Foreskin keratinocyte (primary cell): ENCODE measurements at places on chromosomes 6 and 20. TPM values are rescaled to one million over a fixed set of nuclear protein-coding genes. Genes with fewer than 3 reads are reported as not detected.

The LAMA5 gene
- 72.6 and 87.7 TPM in 2 replicates for total RNA-seq

The TMEM170B gene
- 0.03 and 0.07 TPM in 2 replicates for total RNA-seq

The EPPIN gene
- not detected in 2 replicates for total RNA-seq

The SEMG1 gene
- not detected in 2 replicates for total RNA-seq

The CMTR1 gene
- 37.8 and 43.0 TPM in 2 replicates for total RNA-seq

The RAET1L gene
- total RNA-seq = 1.1 and 2.4 TPM in 2 replicates

The CPNE5 gene
- total RNA-seq = 0.07 TPM in 1 of 2 replicates, not detected in the other

The FLRT3 gene
- 53.6 and 61.2 TPM in 2 replicates for total RNA-seq

The ANKRD6 gene
- 7.0 and 8.1 TPM in 2 replicates for total RNA-seq

The IL20RA gene
- total RNA-seq = 1.2 and 1.7 TPM in 2 replicates

The RALY gene
- 141 and 163 TPM in 2 replicates for total RNA-seq

The SIRPB2 gene
- 0.28 and 0.48 TPM in 2 replicates for total RNA-seq

The PRRT1 gene
- total RNA-seq = 0.21 and 0.37 TPM in 2 replicates
